Ovary (tissue), 10 donors: ENCODE measurements at places on chromosomes 11 and 22. TPM values are rescaled to one million over a fixed set of nuclear protein-coding genes. Genes with fewer than 3 reads are reported as not detected.

OR8G1 gene
- not detected for total RNA-seq

FJX1 gene
- 6.7 TPM for total RNA-seq

MMP1 gene
- not detected for total RNA-seq

C22orf31 gene
- 0.35 TPM for total RNA-seq

NLRP14 gene
- 0.24 TPM for total RNA-seq

DNA sequence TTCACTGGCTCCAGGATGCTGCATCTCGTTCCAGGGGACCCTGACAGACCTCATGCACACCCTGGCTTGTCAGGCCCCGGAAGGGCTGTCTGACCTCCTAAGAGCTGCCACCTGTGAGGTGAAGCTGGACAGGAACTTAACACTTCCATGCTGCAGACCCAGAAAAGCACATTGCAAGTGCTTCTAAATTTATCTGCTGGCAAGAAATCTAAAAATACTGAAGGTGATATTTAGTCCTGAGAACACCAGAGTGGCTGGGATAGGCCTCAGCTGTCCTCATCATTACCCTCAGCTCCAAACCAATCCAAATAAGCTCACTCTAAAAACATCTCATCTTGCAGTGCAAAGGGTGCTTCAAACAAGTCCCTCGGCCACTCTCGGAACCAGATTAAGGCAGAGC lies 46.7 kb downstream of the ABTB2 start:
- DNase-seq = no peak
- H3K4me1 ChIP-seq = no peaks in the 10 kb centered on the region
- H3K36me3 ChIP-seq = no peaks in the 10 kb centered on the region
- no peaks in the 10 kb centered on the region for H3K27me3 ChIP-seq
- H3K27ac ChIP-seq = no peak overlapping the region

GRCh38 chr22:30181459-30182349 lies 64.9 kb downstream of the LIF start:
- no peak overlapping the region for H3K27ac ChIP-seq
- no peak for DNase-seq
- no peak overlapping the region for H3K4me3 ChIP-seq

- H3K36me3 ChIP-seq = no peaks in the 10 kb centered on the region
- no peaks in the 10 kb centered on the region for H3K4me1 ChIP-seq
- peak overlapping the region; percentile 43 for H3K4me3 ChIP-seq
- DNase-seq = no peak
- no peak overlapping the region for H3K27ac ChIP-seq
Measured at GRCh38 chr11:32829157-32829679, 509 bp upstream of the PRRG4 start.

- no peak overlapping the region for H3K27ac ChIP-seq
- no peaks in the 10 kb centered on the region for H3K4me1 ChIP-seq
- H3K27me3 ChIP-seq = no peaks in the 10 kb centered on the region
Measured at GRCh38 chr11:47107744-47108143, 68.9 kb downstream of the ARFGAP2 start.

GRCh38 chr11:95697614-95698408 lies 91.8 kb downstream of the FAM76B start:
- no peaks in the 10 kb centered on the region for H3K27me3 ChIP-seq
- H3K4me1 ChIP-seq = peaks cover 4% of the 10 kb centered on the region
- no peak for DNase-seq
- H3K4me3 ChIP-seq = no peak overlapping the region
- H3K27ac ChIP-seq = no peak overlapping the region
- H3K36me3 ChIP-seq = no peaks in the 10 kb centered on the region

GRCh38 chr11:42013656-42014201 lies 554.3 kb upstream of the LRRC4C start:
- H3K36me3 ChIP-seq = no peaks in the 10 kb centered on the region
- no peaks in the 10 kb centered on the region for H3K4me1 ChIP-seq
- no peak for DNase-seq
- H3K27me3 ChIP-seq = no peaks in the 10 kb centered on the region
- no peak overlapping the region for H3K4me3 ChIP-seq

- H3K36me3 ChIP-seq = no peaks in the 10 kb centered on the region
- H3K4me3 ChIP-seq = no peak overlapping the region
- no peaks in the 10 kb centered on the region for H3K27me3 ChIP-seq
- H3K4me1 ChIP-seq = no peaks in the 10 kb centered on the region
- no peak for DNase-seq
Measured at GRCh38 chr11:46438211-46438610, 46.6 kb upstream of the CHRM4 start.

DNA sequence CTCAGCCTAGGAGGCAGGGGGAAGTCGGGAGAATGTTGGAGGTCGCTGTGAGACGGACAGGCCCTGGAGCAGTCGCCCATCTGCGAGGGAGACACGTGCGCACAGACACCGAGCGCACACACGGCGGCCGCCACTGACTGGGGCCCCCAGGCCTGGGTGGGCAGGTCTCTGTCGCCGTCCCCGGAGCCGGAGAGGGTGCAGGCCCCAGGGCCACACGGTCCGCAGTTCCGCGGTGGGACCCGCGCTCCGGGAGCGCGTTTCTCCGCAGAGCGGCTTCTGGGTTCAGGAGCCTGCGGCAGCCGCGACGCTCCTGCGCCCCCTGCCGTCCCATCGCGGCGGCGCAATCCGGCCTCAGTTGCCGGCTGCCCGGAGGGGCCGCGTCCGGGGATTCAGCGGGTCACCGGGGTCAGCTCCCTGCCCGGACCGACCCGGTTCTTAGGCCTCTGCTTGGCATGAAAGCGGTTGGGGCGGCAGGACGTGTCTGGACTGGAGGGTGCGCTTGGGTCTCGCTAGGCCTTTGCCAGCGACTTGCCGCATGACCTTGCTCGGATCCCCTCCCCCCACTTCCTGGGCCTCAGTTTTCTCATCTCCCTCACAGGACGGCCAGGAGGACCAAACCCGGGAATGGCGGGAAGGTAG lies 31.2 kb downstream of the PDE2A start:
- H3K36me3 ChIP-seq = no peaks in the 10 kb centered on the region
